NCI-H2081 (cell line): ENCODE measurements at places on chromosomes 2 and 18.

- DNase-seq, result peak; percentile 69
Measured at GRCh38 chr18:48946329-48946835, 4.4 kb downstream of the SMAD7 start.

GRCh38 chr2:98822301-98823164 is 91.6 kb upstream of the MGAT4A start:
- DNase-seq, result no peak

DNA sequence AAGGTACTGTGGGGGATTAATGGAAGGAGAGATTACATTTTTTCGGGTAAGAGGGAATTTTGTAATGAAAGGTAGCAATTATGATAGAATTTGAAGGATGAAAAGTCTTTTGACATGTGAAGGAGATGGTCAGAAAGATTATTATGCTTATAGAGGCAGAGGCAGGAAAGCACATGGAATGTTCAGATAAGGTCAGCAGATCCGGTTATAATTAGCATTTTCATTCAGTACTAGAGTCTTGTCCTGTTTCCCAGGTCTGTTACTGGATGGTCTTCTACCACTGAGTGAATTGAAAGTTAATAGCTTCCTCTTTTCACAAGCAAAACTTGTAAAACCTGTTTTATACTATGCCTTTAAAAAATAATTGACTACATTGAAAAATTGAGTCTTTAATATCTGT is 116.9 kb downstream of the PHLPP1 start:
- DNase-seq, result no peak

GRCh38 chr2:211306929-211307328 is 750.5 kb downstream of the CPS1 start:
- no peak for DNase-seq

- no peak for DNase-seq
Measured at GRCh38 chr18:68454511-68455228, 260.2 kb downstream of the TMX3 start.

- DNase-seq, result no peak
Measured at GRCh38 chr18:45374878-45375630, 240.2 kb upstream of the SLC14A2 start.

DNA sequence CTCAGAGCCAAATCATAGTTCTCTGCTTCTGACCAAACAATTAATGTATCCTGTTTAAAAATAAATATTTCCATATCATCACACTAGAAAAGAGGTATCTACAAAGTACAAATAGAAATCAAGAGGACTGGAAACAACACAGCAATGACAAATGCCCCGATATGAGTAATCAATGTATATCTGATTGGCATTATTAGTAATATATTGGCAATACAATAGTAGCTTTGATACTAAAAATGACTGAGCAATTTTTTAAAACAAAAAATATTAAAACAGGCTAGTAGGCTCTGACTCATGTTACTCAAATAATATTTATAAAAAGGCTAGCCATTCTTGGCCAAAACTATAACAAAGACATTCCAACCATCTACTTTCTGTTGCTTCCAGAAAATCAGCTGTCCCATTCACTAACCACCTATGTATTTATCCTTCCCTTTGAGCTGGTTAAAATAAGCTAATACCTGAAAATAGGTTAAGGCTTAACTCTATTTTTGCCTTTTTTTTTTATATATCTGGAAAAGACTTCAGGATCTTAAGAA is 13.3 kb downstream of the PPP4R3B start:
- DNase-seq, result no peak

DNA sequence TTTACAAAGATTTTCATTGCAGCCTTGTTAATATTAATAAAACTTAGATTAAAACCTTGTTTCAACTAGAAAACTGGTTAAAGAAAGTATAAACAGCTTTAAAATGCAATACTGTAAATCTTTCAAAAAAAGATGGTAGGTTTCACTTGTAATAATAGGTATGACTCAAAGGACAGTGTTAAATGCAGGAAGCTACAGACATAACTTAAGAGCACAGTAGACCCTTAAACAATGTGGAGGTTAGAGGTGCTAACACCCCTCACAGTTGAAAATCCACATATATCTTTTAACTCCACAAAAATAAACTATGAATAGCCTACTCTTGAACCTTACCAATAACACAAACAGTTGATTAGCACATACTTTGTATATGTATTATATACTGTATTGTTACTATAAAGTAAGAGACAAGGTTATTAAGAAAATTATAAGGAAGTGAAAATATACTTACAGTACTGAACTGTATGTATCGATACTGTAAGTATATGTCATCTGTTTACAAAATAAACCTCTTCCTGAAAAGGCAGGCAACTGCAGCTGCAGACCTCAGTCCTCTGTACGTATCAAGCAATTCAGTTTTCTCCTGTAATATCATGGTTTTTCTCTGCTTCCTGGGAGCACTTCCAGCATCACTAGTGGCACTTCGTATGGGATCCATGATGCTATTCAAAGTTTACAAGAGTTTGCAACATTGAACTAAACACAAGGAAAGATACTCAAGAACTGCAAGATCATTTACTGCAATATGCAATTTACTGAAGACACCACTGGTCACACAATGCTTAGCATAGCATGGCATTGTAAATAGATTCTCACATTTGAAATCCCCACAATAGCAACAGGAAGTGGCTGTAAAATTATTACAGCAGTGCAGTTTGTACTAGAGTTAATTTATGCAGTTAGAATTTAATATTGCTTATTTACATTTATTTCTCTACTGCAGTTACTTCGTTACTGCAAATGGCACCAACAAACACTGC is 610.5 kb upstream of the LRRTM4 start:
- no peak for DNase-seq

GRCh38 chr2:176107731-176108181 is 676 bp downstream of the HOXD11 start:
- DNase-seq, result no peak

GRCh38 chr2:105249181-105249580 is 7.6 kb downstream of the GPR45 start:
- DNase-seq, result no peak

- no peak for DNase-seq
Measured at GRCh38 chr18:63186520-63187222, 132.9 kb downstream of the BCL2 start.

DNA sequence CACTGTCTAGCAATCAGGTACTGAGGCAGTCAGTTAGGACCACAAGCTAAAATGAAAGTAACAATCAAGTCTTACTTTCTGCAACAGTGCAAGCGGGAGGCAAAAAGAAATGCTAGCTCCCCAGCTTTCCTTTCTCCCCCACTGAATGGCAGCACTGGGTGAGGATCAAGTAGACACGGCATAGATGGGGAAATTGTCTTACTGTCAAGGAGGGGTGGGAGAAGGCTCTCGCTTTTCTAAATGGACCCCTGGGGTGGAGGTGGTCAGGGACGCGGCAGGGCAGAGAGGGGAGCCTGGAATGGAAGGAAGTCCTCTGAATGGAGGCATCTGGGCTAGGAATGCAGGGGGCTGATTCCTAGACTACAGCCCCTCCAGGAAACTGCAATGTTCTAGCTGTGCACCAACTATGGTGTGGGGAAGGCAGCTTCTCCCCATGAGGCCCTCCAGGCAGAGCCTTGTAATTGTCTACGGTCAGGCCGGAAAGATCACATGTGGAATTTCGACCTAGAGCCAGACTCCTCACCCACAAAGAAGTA is 24.3 kb downstream of the METTL8 start:
- DNase-seq, result no peak

- peak; percentile 19 for DNase-seq
Measured at GRCh38 chr2:18777250-18777812, 188.0 kb upstream of the NT5C1B start.

DNA sequence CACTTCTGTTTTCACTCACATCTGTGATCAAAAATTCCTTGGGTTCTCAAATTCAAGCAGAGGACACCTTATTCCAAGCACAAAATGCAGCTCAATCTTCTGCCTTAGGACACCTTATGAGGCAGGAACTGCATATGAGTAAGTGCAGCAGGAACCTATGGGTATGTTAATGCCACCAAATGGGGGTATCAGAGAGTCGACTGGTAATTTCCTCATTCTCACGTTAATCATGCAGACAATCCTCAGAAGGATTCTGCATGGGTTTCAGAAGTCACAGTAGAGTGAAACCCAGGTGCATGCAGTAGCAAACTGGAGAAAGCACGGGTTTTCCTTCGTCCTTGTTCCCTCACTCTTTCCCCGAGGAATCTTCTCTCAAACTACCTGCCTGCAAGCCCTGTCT is 452.8 kb downstream of the CBLN2 start:
- DNase-seq, result no peak

DNA sequence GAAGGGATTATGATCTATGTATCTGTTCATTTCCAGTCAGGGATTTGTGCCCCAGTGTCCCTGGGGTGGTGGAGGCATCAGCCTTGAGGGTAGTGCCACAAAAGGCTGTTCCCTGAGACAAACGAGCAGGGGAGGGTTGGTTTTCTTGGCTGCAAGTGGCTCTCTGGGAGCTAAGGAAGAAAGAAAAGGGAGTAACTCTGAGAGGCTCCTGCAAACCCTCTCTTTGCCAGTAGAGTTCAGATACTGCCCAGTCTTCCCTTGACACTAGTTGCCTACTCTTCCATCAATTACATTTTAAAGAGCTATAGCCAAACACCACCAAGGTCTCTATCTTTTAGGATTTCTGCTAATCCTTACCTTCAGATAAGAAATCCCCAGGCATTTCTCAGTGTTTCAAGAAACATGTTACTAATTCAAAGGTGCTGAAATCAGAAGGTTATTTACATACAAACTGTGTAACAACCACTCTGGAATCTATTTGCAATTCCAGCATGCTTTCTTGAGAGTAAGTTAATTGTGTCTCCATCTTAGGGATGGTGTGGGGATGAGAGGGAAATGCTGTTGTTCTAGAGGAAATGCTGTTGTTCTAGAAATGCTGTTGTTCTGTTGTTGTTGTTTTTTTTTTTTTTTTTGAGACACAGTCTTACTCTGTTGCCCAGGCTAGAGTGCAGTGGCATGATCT is 18.7 kb upstream of the KCTD1 start:
- DNase-seq, result no peak

GRCh38 chr2:175441181-175441761 is 259.8 kb upstream of the ATP5MC3 start:
- no peak for DNase-seq

DNA sequence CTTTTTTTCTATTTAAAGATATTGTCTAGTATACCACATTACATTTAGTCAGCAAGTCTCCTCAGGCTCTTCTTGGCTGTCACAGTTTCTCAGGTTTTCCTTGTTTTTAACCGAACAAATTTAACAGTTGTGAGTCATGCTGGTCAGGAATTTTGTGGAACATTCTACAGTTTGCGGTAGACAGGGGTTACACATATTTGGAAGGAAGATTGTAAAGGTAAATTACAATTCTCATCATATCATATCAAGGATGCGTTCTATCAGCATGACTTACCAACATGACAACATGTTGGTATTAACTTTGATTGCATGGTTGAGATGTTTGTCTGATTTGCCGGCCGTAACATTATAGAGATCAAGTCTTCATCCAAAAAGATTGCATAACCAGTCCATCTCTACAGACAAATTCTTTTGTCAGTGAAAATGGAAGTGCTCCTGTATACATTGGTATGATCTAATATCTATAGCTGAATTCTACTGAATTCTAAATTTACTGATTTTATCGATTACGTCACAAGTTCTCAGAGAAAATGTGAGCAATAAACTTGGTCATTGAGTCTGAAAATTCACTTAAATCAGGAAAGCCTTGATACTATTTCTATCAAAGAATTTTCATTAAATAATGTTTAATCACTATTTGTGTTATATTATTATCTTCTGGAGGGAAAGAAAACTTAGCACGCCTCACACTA is 664.4 kb upstream of the SLC8A1 start:
- DNase-seq, result no peak

DNA sequence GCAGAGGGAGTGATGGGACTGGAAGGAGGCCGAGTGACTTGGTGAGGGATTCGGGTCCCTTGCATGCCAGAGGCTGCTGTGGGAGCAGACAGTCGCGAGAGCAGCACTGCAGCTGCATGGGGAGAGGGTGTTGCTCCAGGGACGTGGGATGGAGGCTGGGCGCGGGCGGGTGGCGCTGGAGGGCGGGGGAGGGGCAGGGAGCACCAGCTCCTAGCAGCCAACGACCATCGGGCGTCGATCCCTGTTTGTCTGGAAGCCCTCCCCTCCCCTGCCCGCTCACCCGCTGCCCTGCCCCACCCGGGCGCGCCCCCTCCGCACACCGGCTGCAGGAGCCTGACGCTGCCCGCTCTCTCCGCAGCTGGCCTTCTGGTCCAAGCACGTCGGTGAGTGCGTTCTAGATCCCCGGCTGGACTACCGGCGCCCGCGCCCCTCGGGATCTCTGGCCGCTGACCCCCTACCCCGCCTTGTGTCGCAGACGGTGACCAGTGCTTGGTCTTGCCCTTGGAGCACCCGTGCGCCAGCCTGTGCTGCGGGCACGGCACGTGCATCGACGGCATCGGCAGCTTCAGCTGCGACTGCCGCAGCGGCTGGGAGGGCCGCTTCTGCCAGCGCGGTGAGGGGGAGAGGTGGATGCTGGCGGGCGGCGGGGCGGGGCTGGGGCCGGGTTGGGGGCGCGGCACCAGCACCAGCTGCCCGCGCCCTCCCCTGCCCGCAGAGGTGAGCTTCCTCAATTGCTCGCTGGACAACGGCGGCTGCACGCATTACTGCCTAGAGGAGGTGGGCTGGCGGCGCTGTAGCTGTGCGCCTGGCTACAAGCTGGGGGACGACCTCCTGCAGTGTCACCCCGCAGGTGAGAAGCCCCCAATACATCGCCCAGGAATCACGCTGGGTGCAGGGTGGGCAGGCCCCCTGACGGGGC is 4.6 kb downstream of the PROC start:
- peak; percentile 45 for DNase-seq

DNA sequence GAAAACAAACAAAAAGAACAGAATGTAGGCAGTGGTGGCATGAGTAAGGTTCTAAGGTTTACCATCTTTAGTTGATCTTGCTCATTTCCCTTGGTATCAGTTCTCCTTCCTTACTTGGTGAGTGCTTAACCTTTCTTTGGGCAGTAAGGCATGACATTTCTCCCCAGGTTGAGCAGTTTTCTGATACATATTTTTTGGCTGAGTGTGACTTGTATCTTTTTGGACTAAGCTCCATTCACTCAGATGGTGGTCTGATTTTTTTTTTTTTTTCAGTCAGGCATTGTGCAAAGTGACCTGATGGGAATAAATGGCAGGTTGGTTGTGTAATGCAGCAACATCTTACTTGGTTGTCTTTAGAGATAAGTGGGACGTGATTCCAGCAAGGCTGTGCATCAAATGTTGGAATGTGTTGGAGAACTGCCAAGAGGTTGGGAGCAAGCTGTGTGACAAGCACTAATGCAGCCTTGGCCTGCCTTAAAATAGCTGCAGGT is 15.1 kb downstream of the SPTBN1 start:
- no peak for DNase-seq

GRCh38 chr2:31216734-31217133 is 581 bp downstream of the CAPN14 start:
- no peak for DNase-seq

GRCh38 chr2:112184121-112184520 is 45.9 kb downstream of the FBLN7 start:
- no peak for DNase-seq

- no peak for DNase-seq
Measured at GRCh38 chr2:219500135-219500534, 1.4 kb downstream of the GMPPA start.

- DNase-seq, result no peak
Measured at GRCh38 chr2:101956465-101957438, 35.0 kb upstream of the IL1R2 start.
